ENCODE measurements at places on chromosomes 12 and 14.

GRCh38 chr12:52151837-52152783 lies 39.7 kb downstream of the KRT80 start:
- peak; percentile 37 for DNase-seq

GRCh38 chr12:126483145-126484068 lies 1418.2 kb downstream of the AACS start:
- DNase-seq = no peak

DNA sequence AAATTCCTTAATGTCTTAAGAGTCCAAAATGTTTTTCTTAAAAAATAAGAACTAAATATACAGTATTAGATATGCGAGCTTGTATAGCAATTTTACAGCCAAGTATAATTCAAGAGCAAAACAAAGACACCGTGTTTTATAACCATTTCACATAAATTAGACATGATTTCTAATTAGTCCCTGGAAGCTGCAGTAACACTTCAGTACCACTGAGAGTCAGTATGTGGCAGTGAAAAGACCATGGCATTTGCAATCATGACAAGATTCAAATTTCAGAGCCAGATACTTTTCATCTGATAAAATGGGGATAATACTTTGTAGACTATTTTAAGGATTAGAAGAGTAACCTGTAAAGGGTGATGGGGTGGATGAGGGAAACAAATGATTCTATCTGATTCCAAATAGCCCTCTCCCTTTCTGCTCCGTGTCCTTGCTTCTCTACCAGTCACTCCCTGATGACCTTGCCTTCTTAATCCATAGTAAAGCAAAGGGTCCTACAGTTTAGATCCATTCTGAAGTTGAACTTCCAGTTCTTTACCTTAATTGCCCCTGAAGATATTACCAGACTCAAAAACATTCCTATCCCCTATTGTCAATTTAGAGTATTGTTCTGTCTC lies 145.4 kb upstream of the ABCD2 start:
- DNase-seq = peak; percentile 76

DNA sequence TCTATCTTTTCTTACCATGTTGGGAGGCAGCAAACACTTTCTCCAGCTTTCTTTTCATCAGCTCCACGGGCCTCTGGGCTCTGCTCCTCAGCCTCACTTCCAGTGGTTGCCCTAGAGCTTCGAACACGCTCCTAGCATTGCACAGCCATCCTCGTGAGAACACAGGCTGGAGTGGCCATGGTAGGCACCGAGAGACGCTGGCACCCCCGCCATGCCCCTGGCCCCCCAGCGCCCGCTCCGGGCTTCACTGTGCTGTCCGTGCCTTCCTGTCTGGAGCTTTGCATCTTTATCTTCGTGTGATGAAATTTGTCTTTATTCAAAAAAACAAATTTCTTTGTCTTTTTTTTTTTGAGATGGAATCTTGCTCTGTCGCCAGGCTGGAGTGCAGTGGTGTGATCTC lies 352.2 kb downstream of the TMEM121 start:
- no peak for DNase-seq

GRCh38 chr12:3252450-3252891 lies 175.3 kb downstream of the TSPAN9 start:
- DNase-seq = no peak

DNA sequence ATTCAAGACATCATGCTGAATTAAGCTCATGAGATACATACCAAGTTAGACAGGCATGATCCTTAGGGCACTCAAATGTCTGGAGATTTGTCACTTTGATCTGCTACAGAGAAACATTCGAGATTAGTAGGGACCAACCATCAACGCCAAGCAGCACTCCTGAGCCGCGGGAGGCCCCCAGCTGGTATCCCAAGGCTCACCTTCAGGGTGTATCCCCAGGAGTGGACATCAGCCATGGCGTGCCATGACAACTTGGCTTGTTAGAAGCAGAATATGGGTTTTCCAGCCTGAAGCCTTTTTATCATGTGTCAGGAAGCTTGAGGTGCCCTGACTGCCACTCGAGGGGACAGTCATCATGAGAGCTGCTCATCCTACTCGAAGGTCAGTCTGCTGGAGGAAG lies 39.1 kb upstream of the GPHB5 start:
- DNase-seq = no peak

DNA sequence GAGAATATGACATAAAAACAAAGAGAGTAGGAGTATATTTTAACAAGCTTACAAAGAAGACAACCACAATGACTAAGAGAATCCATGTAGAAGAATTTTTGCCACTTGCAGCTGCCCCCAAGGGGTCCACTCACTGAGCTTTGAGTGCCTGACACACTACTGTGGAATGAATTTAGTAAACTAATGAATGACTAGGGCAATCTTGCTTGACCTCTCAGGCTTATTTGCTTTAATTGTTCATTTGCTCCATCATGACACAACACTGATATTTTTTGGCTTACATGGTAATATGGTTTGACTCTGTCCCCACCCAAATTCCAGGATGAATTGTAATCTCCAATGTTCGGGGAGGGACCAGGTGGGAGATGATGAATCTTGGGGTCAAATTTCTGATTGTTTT lies 249.1 kb upstream of the FAR2 start:
- no peak for DNase-seq
